ENCODE measurements at places on chromosomes 12 and 14.

- DNase-seq, result no peak
Observed at GRCh38 chr14:24925771-24926374, 124.1 kb downstream of the STXBP6 start.

- no peak for DNase-seq
Observed at GRCh38 chr14:89078021-89078795, 253.8 kb downstream of the TTC8 start.

DNA sequence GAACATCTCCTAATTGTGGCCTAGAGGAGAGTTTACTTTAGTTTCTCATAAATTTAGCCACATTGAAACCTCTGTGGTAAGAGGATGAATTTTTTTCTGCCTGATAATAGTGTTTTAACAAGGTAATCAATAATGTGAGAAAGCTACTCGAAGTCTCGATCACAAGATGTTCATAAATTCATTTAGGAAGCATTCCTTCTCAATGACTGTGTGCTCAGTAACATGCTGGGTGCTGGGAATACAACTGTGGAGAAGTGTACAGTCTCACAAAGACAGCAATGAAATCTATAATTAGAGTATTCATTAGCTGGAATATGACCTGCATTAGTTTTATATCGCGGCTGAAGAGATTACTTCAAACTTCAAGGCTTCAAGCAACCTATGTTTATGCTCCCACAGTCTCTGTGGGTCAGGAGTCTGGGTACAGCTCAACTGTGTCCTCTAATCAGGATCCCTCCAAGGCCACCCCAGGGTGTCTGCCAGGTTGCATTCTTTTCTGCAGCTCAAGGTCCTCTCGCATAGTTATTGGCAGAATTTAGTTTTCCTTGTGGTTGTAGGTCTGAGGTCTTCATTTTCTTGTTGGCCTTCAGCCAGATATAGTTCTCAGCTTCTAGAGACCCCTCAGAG, 167.6 kb downstream of the ANO4 start:
- DNase-seq, result no peak

DNA sequence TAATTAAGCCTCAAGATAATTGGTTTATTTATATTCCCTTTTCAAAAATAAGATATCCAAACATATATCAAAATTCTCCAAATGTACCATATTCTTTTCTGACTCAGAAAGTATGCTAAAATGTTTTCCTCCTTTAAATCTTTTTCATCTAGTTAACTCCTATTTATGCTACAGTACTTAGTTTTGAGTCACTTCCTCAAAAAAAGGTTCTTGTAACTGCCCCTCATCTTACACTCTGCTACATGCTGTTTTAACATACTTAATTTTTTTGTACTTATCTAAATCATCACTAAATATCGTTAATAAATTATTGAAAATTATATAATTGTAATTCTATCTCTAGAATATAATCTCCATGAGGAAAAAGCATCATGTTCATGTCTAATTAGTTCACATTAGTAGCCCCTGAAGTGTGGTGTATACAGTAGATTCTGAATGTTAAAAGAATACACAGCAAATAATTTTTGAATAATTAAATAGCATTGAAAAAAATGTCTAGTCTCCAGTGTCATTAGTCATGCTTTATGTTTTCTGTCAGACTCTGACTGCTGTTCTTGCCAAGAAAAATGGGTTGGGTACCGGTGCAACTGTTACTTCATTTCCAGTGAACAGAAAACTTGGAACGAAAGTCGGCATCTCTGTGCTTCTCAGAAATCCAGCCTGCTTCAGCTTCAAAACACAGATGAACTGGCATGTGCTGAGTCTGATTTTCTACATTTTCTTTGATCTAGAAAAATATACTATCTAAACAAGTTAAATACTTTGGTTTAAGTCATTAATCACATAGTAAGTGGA, 3.5 kb downstream of the KLRD1 start:
- no peak for DNase-seq

DNA sequence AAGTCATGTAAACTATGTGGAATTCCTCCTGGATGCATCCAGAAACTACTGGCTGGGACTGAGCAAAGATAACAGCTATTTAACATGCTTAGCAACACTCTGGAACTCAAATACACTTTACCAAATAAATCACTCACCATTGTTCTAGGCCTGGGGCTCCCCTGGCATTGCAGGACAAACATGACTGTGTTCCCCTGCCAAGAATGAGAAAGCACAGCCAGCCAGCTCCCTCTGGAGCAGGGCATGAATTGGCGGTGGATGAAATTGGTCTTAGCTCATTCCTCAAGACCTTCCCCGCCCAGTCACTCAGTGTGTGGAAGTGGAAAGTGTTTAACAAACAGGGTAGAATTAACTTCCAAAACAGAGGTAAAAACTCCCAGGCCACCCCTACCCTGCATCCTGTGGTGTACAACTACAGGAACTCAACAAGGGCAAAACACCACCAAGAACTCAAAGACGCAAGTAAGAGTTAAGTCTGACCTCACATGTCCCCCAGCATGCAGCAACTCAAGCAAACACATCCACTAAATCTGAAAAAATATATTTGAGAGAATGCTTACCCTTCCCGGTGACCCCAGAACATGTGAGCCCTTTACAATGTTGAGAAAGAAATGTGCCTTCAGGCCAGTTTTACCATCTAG, 58.4 kb upstream of the BDKRB2 start:
- DNase-seq, result peak; percentile 55

DNA sequence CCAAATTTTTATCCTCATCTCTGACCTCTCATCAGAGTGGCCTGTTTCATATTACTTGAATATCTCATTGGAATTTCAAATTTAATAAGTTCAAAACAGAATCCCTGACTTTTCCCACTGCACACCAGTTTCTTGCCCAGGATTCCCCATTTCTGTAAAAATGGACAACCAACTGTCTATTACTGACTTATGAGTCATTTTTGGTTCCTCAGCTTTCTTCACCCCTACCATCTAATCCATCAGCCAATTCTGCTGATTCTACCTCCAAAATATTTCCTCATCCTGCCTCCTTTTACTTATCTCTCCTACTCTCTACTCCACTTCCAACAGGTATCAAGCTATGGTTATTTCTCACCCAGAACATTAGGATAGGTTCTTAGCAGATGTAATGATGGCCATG, 44.2 kb downstream of the TMX1 start:
- peak; percentile 20 for DNase-seq

GRCh38 chr12:123934016-123934620, 38.5 kb downstream of the CCDC92 start:
- DNase-seq, result no peak

- DNase-seq, result no peak
Observed at GRCh38 chr14:75156111-75156510, 20.3 kb downstream of the TMED10 start.

- DNase-seq, result no peak
Observed at GRCh38 chr12:119171291-119171690, 7.4 kb upstream of the HSPB8 start.

DNA sequence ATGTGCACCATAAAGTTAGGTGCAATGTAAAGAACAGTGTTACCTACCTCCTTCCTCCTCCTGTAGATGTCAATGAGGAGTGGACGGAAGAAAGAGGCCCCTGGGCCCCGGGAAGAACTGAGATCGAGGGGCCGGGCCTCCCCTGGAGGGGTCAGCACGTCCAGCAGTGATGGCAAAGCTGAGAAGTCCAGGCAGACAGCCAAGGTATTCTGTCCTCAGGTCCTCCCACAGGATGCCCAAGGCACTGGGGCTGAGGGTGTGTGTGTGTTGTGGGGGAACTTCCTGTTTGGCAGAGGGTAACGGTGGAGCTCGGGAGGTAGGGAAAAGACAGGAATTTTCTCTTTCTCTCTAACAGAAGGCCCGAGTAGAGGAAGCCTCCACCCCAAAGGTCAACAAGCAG, 6.4 kb downstream of the ATN1 start:
- DNase-seq, result peak; percentile 54

GRCh38 chr12:44380861-44381260, 495.3 kb downstream of the NELL2 start:
- DNase-seq, result no peak

- DNase-seq, result peak; percentile 73
Observed at GRCh38 chr12:92827836-92828431, 101.2 kb downstream of the EEA1 start.

DNA sequence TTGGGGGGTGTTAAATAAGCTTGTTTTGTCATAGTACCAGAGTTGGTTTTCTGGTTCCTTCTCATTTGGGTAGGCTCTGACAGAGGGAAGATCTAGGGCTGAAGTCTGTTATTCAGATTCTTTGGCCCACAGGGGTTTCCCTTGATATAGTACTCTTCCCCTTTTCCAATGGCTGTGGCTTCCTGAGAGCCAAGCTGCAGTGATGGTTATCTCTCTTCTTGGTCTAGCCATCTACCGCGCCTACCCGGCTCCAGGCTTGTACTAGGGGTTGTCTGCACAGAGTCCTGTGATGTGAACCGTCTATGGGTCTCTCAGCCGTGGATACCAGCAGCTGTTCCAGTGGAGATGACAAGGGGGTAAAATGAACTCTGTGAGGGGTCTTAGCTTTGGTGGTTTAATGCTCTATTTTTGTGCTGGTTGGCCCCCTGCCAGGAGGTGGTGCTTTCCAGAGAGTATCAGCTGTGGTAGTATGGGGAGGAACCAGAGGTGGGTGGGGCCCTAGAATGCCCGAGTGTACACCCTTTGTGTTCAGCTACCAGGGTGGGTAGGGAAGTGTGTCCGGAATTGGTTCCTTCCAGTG, 209.7 kb downstream of the GPHN start:
- DNase-seq, result no peak

DNA sequence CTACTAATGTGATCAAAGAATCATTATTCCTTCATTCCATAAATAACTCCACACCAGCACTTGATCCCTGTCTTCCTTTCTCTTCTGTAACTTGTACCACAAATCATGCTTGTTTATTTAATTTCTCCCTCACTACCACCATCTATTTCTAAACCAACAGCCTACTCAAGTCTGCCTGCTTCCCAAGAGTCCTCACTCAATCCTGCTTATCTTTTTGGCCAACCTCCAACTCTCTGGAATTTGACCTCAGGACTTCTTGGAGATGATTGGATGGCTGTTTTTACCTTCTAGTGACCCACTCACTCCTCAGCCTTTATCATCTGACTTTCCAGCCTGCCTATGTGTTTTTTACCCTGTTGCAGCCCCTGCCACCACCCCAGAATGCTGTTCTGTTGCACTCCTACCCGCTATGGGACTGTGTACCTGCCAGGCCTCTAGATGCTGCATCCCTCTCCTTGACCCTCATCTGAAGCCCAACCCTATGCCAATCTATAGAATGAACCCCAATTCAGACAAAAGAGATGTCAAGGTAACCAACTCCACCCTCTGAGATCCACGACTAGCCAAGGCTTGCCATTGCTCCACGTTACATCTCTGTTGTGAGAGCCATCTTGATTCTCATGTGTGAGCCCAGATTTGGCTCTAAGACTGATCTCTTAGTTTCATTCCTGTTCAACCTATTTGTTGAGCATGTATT, 150.2 kb upstream of the PLEKHG7 start:
- DNase-seq, result no peak

DNA sequence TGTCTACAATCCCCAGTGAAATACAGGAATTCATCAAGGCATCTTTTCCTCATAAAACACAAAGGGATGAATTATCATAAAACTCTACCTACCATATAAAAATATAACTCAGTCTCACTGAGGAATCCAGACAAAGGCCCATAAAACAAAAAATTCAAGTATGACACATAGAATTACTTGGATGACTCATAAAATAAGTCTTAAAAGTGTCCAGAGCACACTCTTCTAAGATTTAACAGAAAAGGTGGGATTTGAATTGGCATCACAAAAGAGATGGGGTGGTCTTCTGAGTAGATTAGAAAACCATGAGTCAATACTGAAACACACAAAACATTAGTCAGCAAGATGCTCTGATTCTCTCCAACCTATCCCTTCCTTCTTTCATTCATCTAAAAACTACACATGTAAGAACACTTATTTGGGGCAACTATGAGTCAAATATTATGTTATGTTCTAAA, 202.7 kb upstream of the GARIN6 start:
- peak; percentile 38 for DNase-seq

GRCh38 chr14:65100922-65101541, 1.3 kb downstream of the MAX start:
- peak; percentile 12 for DNase-seq

GRCh38 chr12:105461271-105461943, 130.9 kb downstream of the C12orf75 start:
- DNase-seq, result peak; percentile 60

- no peak for DNase-seq
Observed at GRCh38 chr14:98949051-98949450, 322.9 kb downstream of the BCL11B start.

DNA sequence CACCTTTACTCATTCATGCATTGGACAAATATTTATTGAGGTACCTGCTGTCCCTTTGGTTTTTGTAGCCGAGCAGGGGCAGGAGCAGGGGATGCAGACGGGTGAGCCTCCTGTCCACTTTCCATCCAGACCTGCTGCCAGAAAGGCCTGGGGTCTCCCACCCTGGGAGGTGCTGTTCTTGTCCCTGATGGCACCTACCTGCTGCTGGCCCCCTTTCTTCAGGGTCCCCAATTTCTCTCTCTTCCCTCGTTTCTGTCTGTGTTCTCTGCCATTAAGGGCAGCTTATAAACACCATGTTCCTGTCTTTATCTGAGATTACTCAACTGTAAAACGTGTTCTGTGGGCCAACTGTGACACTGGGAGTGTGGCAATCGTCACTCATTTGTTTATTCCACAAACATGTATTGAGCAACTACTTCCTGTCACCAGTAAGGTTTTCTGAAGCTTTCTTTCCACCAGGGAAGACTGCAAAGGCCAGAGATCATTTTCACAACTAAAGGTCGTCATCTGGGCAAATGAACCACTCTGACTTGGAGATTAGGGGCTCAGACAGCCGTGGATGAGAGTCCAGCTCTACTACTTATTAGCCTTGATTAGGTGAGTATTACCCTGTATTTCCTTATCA, at the start of gene HAL:
HAL (minus strand) TSS at position 311 of the 625 bp plus-strand sequence. CDS start 434 bp downstream, outside the sequence.
- no peak for DNase-seq

DNA sequence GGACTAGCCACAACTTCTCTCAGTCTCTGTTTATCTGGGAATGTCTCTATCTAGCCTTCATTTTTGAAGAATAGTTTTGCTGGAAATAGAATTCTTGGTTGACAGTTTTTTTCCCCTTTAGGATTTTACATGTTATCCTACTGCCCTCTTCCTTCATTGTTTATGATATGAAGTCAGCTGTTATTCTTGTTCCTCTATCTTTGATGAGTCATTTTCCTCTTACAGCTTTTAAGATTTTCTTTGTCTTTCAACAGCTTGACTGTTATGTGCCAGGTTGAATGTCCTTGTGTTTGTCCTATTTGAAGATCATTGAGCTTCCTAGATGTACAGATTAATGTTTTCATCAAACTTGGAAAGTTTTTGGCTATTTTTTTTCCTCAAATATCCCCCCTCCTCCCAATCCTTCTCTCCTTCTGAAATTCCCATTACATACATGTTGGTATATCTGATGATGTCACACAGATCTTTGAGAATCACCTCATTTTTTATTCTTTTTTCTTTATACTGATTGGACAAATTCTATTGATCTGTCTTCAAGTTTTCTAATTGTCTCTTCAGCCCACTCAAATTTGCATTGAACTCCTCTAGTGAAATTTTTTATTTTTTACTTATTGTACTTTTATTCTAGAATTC, 4.5 kb upstream of the GOLGA5 start:
- peak; percentile 53 for DNase-seq
